Stimulated activated CD4-positive, alpha-beta T cell treated with anti-CD3 and anti-CD28 coated beads, TNF-alpha, amount 100 ng/mL, for 24 hours (primary cell): ENCODE measurements at places on chromosomes 1 and 21.

GRCh38 chr1:18913065-18913835, 10.9 kb upstream of the ALDH4A1 start:
- DNase-seq, result peak; percentile 76

- no peak for DNase-seq
Observed at GRCh38 chr21:16870103-16870502, 642.7 kb upstream of the CXADR start.

- no peak for DNase-seq
Observed at GRCh38 chr1:201713086-201713810, 115.7 kb upstream of the IPO9 start.

GRCh38 chr1:202663131-202663530, 47.1 kb downstream of the SYT2 start:
- DNase-seq, result no peak

GRCh38 chr1:44151808-44152207, 10.4 kb upstream of the KLF18 start:
- no peak for DNase-seq
